HT-29 (cell line): ENCODE measurements at places on chromosomes 5 and 9. TPM values are rescaled to one million over a fixed set of nuclear protein-coding genes. Genes with fewer than 3 reads are reported as not detected.

GRCh38 chr9:109062543-109062942 is 49.2 kb upstream of the CTNNAL1 start:
- no peak for DNase-seq

DNA sequence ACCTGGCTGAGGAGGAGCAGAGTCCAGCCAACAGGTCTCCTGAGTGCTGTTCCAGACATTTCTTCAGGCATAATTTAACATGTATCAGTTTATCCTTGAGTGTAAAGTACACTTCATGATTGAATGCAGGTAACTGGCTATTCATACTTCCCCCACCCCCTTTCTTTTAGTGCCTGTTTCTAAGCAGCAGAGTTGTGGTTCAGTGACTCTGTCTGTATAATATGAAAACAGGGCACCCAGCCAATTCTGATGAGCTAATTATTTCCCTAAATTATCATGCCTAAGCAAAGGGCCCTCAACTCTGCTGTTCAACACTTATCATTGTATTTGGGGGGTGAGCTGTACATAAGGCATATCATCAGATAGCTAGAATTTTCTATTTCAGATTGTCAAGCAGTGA is 51.9 kb upstream of the ZSWIM6 start:
- peak; percentile 76 for DNase-seq

DNA sequence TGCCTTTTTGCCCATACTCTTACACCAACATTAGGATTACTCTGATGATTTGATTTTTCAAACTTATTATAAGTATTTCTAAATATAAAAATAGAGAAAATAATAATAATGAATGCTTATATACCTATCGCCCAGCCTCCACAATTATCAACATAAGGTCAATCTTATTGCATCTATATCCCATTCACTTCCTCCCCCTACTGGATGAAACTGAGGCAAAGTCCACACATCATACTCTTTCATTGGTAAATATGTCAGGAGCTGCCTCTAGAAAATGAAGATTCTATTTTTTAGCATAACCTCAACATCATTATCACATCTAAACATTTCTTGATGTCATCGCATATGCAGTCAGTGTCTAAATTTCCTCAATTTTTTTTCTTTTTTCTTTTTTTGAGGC is 44.3 kb downstream of the SH3RF2 start:
- peak; percentile 27 for DNase-seq

- no peak for DNase-seq
Observed at GRCh38 chr5:179270581-179271427, 74.5 kb downstream of the ADAMTS2 start.

- DNase-seq = peak; percentile 4
Observed at GRCh38 chr5:146667633-146668272, 151.8 kb upstream of the GPR151 start.

DNA sequence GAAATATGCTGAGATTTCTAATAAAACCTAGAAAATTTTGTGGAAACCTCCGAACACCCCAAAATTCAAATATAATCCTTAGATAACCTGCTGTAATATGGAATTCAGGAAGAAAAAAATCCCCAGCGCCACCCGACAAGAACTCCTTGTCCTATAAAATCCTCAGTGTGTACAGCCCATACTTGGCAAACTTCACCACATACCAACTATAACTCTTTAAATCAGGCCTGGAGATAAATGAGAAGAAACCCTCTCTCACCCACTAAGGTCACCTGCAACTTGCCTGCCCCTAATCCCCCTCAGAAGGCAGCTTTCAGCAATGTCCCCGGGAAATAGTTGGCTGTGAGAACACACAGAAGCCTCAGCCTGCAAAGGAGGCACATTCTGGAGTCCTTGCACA is 90.5 kb downstream of the SH3TC2 start:
- DNase-seq = peak; percentile 55

DNA sequence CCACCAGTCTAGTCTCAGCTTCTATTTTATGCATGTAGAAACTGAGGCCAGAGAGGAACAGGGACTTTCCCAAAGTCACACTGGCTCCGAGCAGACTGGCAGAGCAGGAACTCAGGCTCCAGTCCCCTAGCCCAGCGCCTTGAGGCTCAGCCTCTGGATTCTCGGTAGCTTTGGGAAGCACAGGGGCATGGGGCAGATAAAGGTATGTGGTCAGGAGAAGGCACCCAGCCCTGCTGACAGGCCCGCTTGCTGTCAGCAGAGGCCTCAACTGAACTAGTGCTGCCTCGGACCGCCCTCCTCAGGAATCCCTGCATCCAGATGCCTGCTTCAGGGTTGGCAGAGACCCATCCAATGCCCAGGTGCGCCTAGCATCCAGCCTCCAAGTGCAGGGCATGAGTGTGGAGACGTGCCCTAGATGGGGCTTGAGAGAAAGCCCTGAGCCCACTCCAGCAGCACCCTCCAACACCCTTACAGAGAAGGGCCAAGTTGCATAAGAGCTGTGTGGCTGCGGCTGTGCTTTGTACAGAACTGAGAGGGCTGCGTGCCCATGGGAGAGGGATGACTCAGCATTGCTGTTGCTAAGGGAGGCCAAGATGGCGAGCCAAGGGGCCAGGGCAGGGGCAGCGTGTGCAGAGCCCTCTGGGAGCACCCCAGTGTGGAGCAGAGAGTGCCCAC is 168.6 kb downstream of the MACROH2A1 start:
- DNase-seq = no peak

DNA sequence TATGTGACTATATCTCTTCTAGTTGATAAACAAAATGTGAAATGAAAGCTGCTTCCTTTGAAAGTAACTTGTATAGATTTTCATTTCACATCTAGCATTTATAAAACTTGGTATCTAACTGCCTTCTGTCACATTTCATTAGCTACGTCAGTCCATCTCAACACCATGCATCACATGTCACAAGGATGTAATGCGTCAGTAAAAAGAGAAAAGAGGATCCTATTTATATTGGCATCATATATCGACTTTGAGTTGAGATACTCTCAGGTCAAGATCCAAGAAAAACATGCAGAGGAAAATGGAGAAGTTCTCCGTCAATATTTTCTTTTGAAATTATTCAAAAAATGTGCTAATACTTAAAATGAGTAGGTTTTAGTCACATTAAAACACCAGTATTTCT is 1211.2 kb downstream of the EFNA5 start:
- DNase-seq = no peak

DNA sequence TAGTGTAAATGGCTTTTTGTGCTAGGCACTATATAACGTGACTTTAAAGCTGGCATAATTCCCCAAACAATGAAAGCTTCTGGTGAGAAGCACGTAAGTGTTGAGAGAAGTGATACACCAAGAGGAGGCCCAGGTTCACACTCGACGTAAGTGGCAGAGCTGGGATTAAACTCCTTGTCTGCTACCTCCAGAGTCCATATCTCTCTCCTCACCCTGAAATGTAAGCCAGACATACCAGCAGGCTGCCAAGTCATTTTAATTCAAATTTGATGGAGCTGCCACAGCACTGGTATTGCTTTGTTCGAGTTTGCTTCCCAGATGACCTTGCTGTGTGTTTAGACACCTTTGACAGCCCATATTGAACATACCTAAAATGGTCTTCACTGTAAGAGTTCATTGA is 319.7 kb downstream of the GLIS3 start:
- DNase-seq = no peak

DNA sequence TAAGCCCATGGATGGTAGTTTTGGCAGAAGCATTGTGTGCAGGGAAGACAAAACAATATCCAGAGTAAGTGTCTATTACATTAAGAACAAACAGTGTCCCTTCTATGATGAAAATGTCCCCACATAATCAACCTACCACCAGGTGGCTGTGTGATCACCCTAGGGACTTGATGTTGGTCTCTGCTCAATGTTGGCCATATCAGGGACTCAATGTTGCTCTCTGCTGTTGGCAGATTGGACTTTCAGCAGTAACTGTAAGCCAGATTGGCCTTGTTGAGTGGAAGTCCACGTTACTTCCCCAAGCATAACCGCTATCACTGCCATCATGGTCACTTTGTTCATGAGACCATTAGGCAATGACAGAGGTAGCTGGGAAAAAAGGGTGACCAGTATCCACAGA is 52.8 kb upstream of the PRSS3 start:
- DNase-seq = peak; percentile 79

DNA sequence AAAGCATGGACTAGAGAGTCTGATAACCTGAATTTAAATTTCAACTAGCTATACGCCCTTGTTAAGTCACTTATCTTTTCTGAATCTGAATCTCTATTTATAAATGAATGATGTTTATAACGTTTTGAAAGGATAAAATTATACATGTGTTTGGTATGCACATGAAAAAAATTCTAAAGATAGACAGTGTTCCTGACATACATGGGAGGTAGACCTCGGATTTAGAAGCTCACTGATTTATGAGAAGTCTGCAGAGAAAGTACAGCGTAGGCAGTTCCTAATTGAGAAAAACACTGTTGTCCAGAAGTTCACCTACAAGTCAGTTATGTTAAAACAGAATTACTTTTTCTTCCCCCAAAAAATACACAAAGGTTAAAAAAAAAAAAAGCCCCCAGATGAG is 26.6 kb downstream of the MPDZ start:
- no peak for DNase-seq

DNA sequence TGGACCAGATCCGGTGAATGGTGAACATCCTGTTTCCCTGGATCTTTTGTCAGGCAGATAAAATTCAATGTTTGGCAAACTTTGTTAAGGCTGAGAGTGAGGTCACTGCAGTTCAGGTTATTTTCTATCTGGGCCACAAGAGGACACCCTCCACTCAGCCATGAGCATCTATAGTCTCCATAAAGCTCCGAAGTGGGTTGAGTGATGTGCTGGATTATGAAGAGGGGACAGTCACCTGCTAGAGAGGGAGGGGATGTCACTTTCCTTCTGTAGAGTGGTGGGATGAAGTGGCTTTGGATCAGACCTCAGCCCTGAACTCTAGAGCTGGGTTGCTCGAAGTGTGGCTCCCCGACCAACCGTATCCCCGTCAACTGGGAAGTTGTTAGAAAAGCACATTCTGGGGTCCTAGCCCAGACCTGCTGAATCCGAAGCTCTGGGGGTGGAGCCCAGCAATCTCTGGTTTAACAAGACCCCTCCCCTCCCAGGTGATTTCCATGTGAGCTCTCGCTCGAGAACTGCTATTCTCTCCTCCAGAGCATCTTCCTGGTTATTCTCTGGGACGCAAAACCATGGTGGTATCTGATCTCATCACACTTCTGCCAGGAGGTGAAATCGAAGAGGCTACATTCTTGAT is 31.8 kb upstream of the FGF1 start:
- DNase-seq = peak; percentile 66

DNA sequence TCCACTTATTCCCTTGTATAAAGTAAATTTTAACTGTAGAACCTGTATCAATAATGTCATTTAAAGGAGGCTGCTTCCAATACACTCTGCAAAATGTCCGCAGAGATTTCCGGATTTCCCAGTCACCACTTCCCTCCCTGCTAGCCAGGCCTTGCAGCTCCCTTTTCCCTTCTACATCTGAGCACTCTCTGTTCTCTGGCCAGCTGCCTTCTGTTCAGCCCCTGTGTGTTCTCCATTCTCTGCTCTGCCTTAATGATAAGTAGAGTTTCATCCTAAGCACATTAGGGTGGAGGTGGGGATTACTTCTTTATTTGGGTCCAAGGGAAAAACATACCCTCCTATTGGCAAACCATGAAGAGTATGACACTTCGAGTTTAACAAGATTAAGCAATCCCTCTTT is 719.6 kb upstream of the WWC1 start:
- DNase-seq = no peak

The FBXO10 gene
- 3.4 and 7.4 TPM in 2 replicates for total RNA-seq

The MEGF10 gene
- total RNA-seq = not detected in 2 replicates

The GRIN1 gene
- 0.39 and 3.0 TPM in 2 replicates for total RNA-seq

The CSF1R gene
- total RNA-seq = not detected in 2 replicates

The RGS7BP gene
- total RNA-seq = not detected in 2 replicates

The LRRC26 gene
- 0.43 and 0.44 TPM in 2 replicates for total RNA-seq

The PCDHGA8 gene
- total RNA-seq = 0.10 TPM in 1 of 2 replicates, not detected in the other

The DMXL1 gene
- 7.9 and 13.1 TPM in 2 replicates for total RNA-seq
